Neural progenitor cell (in vitro differentiated cells): ENCODE measurements at places on chromosomes 5 and 9. TPM values are rescaled to one million over a fixed set of nuclear protein-coding genes. Genes with fewer than 3 reads are reported as not detected.

Gene FCN1
- total RNA-seq = not detected in 2 replicates

Gene RABGAP1
- 48.5 and 55.2 TPM in 2 replicates for total RNA-seq

Gene SPINK4
- not detected in 2 replicates for total RNA-seq

Gene FBP1
- 0.31 TPM in 1 of 2 replicates, not detected in the other for total RNA-seq

Gene LECT2
- not detected in 2 replicates for total RNA-seq

Gene CXCL14
- 0.45 TPM in 1 of 2 replicates, not detected in the other for total RNA-seq

Gene KIF4B
- total RNA-seq = 0.12 TPM in 1 of 2 replicates, not detected in the other

Gene RNF183
- total RNA-seq = 0.09 and 0.28 TPM in 2 replicates

Gene ZNF354B
- total RNA-seq = 16.3 and 31.3 TPM in 2 replicates

Gene CNTFR
- 8.6 and 37.2 TPM in 2 replicates for total RNA-seq

Gene KIF12
- 0.56 and 0.59 TPM in 2 replicates for total RNA-seq

Gene HK3
- not detected in 2 replicates for total RNA-seq

Gene KCTD16
- 1.1 and 1.6 TPM in 2 replicates for total RNA-seq

Gene ACSL6
- total RNA-seq = not detected in 2 replicates

Gene CDKN2A
- not detected in 2 replicates for total RNA-seq

Gene SPATA9
- total RNA-seq = not detected in 2 replicates

Gene C9
- total RNA-seq = not detected in 2 replicates
